ENCODE measurements at places on chromosomes 2 and 18.

DNA sequence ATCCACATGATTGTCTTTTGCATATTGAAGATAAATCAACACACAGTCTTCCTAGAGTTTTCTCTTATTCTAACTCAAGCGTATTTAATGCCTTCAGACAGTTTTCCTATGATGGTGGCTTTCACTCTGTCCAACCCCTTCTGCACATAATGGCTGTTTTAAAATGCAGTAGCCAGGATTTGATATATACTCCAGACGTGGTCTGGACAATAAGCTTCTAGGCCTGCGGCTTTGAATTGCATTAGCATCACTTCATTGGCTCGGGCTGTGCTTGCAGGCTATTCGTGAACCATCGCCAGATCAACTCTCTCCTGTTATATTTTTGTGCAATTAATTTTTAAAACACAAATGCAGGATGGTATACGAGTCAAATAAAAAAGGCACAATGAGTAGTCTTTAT lies 235.3 kb downstream of the BCL2 start:
- DNase-seq = no peak

DNA sequence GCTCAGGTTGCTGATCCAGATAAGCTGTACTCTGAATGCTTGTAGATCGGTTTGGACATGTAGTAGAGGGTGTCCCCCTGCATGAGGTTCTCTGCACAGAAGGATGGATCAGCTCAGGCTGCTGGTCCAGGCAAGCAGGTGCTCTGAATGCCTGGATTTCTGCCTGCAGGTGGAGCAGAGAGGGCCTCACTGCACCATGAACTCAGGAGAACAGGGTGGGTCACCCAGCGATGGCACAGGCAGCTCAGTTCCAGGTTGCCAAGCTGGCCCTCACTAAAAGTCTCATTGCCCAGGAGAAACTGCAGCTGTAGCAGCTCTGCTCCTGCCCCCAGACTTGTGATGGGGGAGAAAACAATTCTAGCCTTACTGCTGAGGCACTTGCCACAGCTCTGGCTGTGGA lies 491.8 kb downstream of the XIRP2 start:
- no peak for DNase-seq

GRCh38 chr2:176234156-176234555 lies 35.1 kb upstream of the MTX2 start:
- no peak for DNase-seq

- no peak for DNase-seq
Measured at GRCh38 chr2:205610437-205610836, 71.9 kb upstream of the NRP2 start.

DNA sequence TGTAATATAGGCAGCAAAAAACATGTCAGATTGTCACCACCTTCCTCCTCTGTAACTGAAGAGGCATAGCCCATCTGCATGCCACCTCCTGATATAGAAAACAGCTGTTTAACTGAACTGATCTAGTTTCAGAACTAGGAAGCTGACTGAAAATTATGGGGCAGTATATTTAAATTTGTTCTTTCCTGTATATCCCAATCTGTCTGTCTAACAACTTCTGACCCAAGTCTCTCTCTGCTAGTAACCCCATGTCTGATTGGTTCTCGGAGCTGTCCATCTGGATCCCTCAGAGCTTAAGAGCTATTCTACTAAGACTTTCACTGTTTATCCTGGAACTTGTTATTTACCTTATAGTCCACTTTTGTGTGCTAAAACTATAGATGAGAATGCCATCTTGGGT lies 68.2 kb upstream of the SLC35G4 start:
- no peak for DNase-seq

GRCh38 chr2:204477358-204477950 lies 67.8 kb upstream of the PARD3B start:
- no peak for DNase-seq

- no peak for DNase-seq
Measured at GRCh38 chr2:25053041-25053440, 11.2 kb downstream of the EFR3B start.

DNA sequence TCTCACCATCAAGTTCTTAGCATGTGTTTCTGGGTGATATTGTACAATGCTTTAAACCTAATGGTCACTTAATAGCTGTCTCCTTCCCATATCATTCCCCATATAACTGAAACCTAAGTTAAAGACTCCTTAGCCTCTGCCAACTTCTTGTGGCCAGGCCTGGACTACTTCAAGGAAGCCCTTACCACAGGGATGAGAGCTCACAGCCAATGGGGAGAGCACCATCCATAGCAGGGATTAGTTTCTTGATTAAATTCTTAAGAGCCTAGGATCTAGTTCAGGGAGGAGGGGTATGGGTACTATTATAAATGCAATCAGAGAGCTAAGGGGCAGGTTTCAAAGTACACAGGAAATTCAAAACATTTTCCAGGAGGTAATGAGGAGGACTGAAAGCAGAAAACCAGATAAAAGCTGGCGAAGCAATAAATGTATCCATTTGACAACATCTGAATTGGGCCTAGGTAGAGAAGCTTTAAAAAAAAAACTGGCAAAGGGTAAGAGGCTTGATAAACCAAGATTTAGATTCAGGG lies 34.8 kb upstream of the IHH start:
- no peak for DNase-seq

GRCh38 chr2:106030287-106031268 lies 163.5 kb downstream of the UXS1 start:
- peak; percentile 80 for DNase-seq
